Stimulated activated CD4-positive, alpha-beta T cell treated with anti-CD3 and anti-CD28 coated beads, TNF-alpha, amount 100 ng/mL, for 4 hours (primary cell): ENCODE measurements at places on chromosomes 13 and 19.

- no peak for DNase-seq
Measured at GRCh38 chr13:25088562-25089221, 7.2 kb upstream of the PABPC3 start.

DNA sequence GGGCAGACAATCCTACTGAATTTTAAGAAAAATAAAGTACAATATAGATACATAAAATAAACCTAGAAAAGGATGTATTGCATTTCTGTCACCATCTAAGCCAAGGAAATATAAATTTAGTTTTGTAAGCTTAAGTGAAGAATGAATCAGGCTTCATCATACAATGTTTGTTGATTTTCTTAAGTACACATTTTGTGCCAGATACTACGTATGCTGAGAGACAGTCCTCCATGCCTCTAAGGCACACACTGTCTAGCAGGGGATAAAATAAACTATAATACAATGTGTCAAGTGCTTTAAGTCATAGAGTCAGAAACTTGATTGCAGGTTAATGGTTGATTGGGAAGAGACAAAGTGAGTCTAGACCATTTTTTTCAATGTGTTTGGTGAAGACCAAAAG lies 465.7 kb downstream of the TBC1D4 start:
- no peak for DNase-seq

GRCh38 chr19:34576292-34576691 lies 94.7 kb downstream of the WTIP start:
- no peak for DNase-seq

- no peak for DNase-seq
Measured at GRCh38 chr13:114010401-114011101, 36.7 kb upstream of the C13orf46 start.

DNA sequence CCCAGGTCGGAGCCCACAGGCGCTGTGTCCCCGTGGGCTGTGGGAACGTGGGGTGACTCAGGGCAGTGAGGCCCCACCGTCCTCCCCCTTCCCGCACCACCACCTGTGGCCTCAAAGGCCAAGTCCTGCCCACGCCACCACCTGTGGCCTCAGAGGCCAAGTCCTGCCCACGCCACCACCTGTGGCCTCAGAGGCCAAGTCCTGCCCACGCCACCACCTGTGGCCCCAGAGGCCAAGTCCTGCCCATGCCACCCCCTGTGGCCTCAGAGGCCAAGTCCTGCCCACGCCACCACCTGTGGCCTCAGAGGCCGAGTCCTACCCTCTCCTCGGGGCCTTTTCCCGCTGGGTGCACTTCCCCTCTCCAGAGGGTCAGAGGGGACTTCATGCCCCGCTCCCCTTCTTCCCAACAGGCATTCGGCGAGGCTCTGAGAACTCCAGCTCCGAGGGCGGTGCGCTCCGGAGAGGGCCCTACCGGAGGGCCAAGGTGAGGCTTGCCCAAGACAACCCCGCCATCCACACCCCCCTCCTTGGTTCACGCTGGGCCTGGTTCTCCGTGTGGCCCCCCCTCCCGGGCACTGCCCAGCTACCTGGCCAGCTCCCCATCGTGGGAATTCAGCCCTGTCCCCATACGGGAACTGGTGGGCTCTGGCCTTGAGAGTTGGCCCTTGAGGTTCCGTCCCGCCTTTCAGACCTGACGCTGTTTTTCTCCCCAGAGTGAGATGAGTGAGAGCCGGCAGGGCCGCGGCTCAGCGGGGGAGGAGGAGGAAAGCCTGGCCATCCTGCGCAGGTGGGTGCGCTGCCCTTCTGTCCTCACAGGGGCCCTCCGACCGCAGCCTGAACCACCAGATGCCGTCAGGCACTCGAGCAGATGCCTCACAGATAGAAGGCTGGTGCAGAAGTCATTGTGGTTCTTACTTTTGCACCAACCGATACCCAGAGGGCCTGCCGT lies 27.4 kb upstream of the F7 start:
- no peak for DNase-seq

GRCh38 chr13:72041165-72041564 lies 174.2 kb upstream of the DACH1 start:
- no peak for DNase-seq

DNA sequence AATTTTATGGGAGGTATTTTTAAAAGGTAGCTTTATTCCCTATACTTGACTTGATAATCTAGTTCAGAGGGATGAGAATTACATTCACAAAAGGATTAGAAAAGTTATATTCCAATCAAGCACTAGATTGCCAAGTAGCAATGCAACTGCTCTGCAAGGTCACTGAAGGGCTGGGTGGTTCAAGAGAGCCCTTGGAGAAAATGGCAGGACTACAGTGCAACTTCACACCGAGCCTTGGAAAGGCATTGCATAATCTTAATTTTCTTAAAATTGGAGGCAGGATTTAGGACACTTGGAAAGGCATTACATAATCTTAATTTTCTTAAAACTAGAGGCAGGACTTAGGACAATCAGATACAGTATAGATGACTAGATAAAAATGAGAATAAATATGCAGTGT lies 315.9 kb downstream of the DCT start:
- no peak for DNase-seq

DNA sequence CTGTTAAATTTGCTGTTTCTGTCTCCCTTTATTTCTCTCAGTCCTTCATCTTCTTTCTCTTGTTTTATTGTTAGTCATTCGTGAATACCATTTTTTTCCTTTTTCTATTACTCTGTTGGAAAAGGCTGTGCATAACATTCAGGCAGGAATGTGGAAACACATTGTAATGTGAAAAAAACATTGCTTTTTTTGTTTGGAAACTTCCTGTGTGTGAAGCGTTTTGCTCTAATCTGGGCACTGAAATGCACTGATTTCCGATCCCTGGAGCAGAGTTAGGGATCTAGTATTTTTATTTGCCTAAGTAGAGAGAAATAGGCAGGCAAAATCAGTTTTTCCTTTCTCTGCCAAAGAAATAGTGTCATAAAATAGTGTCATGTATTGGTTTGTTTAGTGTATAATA lies 155.5 kb downstream of the PCCA start:
- no peak for DNase-seq

GRCh38 chr19:7778081-7778480 lies 15.0 kb downstream of the CLEC4M start:
- DNase-seq, result no peak
